ENCODE measurements at places on chromosomes 3 and 15.

DNA sequence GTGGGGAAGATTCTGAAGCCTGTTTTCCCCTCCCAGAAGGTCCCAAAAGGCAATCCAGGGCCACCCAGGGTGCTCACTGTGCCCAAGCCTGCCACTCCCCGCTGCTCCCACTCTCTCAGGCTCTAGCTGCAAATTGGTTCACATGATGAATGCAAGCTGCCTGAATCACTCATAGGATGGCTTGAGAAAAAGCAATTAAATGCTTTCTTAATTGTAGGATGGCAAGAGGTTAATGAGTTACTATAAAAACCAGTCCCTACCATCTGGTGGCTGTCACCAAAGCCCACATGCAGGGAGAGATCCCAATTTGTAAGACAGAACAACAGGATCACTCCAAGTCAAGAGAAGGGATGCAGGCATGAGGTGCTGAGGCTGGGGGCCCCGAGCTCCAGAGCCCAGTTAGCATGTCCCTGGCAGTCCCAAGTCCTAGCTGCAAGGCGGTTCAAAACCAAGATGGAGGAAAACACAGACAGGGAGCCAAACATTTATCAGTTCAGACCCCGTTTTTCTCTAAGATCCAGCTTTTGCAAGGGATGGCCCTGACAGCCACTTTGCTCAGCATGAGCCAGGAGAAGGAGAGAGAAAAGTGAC lies 207.1 kb downstream of the UACA start:
- no peak for DNase-seq

GRCh38 chr15:62453375-62453774 lies 288.3 kb upstream of the C2CD4B start:
- no peak for DNase-seq

GRCh38 chr15:60822403-60822802 lies 343.5 kb upstream of the ICE2 start:
- DNase-seq, result no peak

- no peak for DNase-seq
These were observed 3.9 kb downstream of the RPL35A start for GRCh38 chr3:197953881-197954280.

GRCh38 chr15:42843699-42844098 lies 76.9 kb downstream of the TTBK2 start:
- no peak for DNase-seq

- no peak for DNase-seq
These were observed 167.3 kb downstream of the SQOR start for GRCh38 chr15:45802140-45802539.

DNA sequence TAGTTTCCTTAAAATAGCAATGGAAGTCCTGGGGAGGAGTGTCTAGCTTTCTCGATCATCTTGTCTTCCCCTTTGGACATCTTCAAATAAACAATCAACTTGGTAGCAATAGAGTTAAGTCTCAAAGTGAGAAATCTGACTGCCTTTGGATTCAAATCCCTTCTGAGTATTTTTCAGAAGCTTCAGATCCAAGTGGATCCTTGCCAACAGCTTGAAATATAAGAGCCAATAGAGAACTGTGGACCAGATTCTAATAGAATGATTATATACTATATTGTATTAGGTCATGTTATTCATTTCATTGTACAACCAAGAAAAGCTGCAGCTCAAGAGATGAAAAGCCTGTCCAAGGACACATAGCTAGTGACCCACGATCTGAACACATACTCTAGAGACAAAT lies 60.2 kb downstream of the SYNPR start:
- DNase-seq, result no peak

DNA sequence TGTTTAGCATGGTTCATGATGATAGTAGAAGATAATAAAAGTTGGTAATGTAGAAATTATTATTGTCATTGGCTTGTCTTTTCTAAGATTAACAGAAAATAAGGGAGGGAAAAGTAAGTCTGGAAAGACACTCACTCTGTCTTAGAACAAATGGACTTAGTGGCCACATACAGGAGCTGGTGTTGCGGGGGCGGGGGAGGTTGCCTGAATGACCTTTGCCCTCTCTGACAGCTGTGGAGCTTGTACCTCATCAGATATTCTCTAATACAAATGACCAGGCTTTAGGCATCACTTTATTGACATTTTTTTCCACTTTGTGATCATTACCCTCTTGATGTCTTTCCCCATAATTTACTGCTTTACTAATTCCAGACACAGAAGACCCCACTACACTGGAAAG lies 5.9 kb downstream of the TAGLN3 start:
- DNase-seq, result no peak

DNA sequence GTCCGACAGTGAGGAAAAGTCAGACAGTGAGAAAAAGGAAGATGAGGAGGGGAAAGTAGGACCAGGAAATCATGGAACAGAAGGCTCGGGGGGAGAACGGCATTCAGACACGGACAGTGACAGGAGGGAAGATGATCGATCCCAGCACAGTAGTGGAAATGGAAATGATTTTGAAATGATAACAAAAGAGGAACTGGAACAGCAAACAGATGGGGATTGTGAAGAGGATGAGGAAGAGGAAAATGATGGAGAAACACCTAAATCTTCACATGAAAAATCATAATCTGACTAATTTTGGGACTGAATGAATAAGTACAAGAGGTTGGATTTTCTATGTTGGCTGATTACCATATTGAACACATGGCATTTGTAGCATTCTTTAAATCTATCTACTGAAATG lies 26.2 kb downstream of the SEC62 start:
- no peak for DNase-seq

DNA sequence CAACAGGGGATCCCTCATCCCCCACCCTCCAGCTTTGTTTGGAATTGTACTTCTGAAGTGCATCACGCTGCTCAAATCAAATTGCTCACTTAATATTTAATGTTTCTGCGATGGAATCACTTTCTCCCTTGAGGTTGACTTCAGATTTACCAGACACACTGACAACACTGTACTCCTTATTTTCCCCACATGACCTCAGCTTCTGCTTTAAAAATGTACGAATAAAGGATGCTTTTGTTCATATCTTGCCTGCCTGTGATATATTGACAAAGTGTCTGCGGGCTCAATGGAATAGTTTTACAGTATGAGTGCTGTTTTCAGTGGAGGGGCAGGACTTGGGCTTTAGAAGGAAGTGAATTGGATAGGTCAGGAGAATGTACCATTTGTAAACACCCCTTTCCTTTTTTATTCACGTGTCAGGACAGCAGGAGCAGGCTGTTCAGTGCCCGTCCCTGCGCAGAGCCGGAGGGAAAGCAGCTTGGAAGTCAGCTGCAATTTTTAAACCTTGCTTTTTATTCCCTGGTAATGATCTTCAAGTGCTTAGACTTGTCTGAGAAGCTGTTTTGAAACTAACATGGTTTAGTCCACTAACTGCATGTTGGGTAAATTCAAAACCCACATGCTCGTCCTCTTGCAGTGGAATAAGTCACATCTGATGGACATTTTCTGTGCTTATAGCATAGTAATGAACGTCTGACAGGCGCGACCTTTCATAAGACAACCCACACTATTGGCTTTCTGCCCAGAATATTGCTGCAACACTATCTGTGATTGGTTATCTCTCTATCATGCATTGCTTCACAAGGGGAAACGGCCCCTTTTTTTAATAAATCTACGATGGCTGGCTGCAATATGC lies 29.9 kb downstream of the MBNL1 start:
- no peak for DNase-seq

DNA sequence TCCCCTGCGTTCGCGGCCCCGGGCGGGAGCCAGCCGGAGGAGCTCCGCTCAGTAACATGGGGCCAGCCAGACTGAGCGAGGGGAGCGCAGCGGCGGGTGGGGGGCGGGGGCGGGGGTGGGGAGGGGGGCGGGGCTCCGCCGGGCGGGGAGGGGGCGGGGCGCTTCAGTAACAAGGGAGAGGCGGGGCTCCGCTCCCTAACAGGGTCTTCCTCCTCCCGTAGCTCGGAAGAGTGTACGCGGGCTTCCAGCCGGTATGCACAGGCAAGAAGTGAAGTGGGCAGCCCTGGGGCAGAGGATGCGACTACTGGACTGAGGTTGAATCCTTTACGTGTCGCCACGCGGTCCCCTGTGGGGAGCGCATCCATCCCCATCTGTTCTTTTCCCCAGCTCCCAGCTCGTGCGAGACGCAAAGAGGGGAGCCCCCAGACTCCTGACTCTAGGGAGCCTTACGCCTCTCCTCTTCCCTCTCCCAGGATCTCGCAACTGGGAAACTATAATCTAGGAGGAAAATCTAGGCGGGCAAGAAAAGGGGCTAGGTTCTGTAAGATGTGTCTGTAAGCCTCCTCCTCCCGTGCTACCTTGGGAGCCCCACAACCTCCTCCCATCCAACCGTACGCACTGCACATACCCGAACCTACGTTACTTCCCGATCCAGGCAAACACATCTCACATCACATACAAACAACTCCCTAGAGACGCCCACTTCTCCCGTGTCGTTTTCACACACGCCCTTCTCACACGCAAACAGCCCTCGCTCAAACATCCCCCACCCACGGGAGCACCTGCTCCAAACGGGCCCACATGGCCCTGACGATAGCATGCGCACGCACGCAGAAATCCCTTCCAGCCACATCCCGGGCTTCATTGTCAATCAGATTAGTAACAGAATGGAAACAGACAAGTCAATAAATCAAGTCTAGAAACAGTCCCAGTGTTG lies at the start of gene SHF:
Gene SHF (minus strand): TSS at position 73 of the 937 bp plus-strand sequence. CDS start 15 bp downstream, at position 58.
- DNase-seq, result peak; percentile 69

DNA sequence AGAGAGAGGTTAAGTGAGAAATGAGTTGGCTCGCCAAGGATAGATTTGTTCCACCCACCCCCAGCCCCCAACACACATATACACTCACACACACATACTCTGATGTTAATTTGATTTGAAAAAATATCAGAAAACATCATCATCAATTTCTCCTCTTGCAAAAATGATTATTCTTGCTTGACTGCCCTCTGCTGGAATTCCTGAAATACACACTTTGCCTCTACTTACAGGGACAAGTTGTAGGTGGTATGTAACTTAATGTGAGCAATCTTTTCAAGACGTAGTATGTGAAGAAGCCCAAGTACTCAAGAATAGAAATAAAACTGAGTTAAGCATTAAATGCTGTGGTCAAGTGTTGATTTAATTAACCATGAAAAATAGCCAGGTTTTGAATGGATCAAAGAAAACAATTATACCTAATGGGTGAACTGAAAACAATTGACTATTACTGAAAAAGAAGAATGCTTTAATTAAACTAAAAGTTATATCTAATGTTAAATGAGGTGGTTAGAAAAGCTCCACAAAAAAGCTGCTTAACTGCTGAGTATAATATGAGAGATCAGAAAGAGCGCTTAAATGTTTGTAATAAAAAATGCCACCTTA lies 46.6 kb upstream of the MDFIC2 start:
- DNase-seq, result no peak

Measured in WTC11 (cell line).